ENCODE measurements at places on chromosomes 7 and 10.

DNA sequence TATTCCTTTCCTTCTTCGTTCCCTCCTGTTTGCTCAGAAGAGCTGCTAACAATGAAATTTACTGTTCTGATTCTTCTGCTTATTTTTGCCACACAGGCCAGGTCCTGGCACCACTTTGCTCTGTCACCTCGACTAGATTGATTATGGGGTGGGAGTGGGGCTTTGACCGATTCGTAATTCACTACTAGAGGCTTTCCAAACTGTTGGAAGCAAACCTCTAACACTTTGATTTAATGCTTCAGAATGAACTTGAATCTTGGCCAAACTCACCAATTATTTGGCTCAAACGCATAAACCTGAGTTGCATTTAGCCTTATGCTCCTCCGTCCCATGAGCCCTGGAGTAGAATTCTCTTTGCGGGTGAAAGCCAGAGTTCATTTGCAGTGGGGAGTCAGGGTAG, 476.2 kb upstream of the FZD8 start:
- DNase-seq = no peak

DNA sequence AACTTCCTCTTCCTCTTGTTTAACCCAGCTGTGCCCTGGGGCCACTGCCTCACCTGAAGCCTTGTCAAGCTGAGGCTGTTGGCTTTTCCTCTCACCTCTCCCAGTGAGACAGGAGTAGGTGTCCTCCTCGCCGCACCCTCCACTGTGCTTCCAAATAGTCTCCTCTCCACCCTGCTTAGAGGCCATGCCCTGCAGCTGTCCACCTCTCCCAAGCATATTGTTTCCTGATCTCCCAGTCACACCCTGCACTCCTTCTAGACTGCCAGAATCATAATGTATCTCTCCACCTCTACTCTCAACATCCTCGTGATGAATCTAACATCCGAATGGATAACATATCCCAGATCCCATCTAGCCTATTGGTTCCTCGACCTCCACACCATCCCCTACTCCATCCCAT, 196.3 kb upstream of the GHITM start:
- no peak for DNase-seq

DNA sequence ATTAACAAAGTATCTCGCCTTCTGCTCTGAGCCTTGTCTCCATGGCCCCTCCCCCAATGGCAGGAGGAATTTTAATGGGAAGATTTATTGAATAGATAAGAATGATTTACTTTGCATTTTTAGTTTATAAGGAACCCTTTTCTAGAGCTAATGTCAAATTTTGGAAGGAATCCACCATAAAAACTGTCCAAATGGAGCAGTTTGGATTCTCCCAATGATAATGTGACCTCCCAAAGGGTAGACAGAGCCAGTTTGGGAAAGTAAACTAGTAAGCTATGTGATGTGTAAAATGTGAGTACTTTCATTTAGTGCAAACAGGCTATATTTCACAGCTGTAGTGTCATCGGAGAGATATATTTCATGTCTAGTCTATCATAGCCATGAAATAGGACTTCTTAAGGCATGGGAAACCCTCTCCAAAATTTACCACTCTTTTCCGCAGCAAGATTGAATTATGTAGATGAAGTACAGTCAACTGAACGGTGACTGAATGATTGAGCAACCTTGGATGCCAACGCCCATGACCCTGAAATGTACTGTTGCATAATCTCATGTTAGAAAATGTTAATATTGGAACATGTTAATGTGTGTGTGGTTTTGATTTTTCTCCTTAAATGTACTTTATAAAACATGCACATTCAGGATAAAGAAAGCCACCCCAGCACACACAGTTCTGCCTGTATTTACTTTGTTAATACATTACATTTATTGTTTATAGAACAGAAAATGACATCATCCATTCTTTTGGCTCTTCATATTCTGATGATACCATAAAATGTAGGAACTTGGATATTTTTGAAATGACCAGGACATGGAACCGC, 140.6 kb downstream of the NRP1 start:
- DNase-seq = peak; percentile 32

GRCh38 chr7:28291559-28291958, 111.0 kb upstream of the JAZF1 start:
- no peak for DNase-seq

- DNase-seq = no peak
These were observed 184.1 kb downstream of the RELN start for GRCh38 chr7:103805346-103805745.

DNA sequence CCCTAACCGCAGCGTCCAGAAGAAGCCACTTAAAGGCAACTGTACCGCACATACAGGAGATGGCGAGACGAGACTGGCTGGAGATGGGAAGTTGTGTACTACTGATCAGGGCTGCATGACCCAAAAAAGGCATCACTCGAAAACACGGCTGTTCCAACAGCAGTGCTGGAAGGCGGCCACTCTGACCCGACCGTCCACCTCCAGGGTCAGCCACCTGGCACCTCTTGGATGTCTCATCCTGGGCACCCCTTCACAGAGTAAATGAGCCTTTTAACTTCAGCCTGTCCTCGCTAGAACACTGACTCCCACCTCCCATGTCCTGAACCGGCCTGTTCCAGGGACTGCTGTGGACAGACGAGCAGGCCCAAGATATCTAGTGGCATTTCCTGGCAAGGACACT, 180.7 kb downstream of the DIP2C start:
- no peak for DNase-seq

DNA sequence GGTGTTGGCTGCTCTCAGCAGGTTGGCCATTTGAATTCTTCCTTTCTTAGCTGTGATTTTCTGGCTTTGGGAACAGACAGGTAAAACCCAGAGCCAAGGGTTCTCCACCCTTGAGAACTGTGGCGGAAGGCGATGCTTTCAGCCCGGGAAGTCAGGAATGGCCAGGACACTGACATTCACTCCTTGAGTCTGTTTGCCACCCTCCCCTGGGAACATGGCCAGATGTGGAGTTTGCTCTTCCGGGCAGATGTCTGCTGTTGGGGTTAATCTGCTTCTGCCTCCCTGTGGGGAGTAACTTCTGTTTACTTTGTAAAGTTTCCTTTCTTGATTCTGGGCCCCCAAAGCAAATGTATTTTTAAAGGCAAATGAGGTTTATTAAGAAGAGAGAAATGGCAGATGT, 17.7 kb downstream of the GATA3 start:
- no peak for DNase-seq

GRCh38 chr10:79910344-79910743, 38.6 kb downstream of the SFTPD start:
- no peak for DNase-seq

DNA sequence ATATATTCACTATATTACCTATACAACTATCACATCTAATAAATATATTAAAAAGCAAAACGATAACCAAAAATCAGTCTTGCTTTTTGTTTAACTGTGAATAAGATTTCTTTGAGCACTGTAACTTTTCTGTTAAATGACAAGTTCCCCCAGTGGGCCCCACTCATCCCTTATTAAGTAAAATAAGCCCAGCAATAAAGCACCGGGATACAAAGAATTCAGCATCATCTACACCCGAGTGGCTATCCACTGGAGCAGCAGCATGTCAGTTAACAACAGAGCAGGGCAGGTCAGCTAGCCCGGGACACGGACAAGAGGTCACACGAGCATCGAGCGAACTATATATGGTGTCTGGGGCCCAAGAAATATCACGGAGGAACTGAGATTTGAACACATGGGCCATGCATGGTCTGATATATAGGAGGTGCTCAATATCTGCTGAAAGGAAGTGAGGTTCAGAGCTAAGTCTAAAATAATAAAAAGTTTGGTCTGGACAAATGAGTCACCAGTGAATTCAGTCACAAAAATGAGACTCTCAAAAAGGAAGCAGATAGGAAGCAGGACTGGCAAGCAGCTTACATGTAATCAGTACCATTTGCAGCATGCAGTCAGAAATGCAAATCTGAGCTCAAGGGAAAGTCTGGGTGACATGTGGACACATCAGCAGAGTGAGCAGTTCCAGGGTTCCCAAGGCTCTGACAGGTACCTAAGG, 4.1 kb downstream of the ERCC6 start:
- DNase-seq = no peak

GRCh38 chr7:2566348-2566889, 7.6 kb downstream of the IQCE start:
- no peak for DNase-seq

GRCh38 chr10:21518641-21519396, 6.7 kb downstream of the SKIDA1 start:
- DNase-seq = no peak

GRCh38 chr7:34655384-34655783, 2.6 kb upstream of the NPSR1 start:
- DNase-seq = peak; percentile 48

Data from Calu3 (cell line).